ENCODE measurements at places on chromosomes 1 and 21. TPM values are rescaled to one million over a fixed set of nuclear protein-coding genes. Genes with fewer than 3 reads are reported as not detected.

GRCh38 chr1:16146279-16147155, 9.4 kb downstream of the EPHA2 start:
- peak; percentile 59 for DNase-seq

DNA sequence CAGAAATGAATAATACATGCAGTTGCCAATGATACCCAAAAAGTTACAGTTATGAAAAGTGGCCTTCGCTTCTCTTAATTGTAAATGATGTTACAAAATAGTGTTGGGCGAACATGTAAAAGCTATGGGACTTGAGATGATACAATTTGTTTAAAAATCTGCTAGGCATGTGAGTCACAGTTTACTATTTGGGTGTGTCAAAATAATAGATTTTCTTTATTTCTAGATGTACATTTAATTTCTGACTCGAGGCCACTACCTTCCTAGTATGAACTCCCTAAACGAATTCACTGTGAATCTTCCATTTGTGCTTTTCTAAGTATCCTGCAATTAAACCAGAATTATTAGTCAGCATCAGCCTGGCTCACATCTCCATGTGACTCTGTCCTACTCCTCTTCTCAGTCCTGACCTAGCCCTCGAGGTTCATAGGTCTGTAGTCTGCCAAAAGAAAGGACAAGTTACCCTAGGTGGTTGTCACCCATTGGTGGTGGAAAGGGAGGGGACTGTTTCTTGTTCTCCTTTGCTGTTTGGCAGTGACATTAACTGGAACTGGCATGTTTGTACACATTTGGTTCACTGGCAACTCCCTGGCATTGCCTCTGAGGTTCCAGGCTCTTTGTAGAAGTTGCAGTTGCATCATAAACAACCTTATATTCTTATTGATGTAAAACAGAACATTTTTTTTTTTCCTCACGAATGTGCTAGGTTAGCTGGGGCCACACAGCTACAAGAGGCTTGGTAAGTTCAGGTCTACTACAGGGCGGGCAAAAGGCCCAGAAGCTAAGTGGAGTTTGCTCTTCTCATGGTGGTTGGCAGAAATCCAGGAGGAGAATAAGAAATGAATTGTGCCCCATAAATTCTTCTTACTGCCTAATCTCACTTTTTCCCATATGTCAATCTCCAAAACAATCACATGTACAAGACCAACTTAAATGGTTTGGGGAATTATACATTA, 746.5 kb upstream of the ADAMTS5 start:
- DNase-seq: no peak

DNA sequence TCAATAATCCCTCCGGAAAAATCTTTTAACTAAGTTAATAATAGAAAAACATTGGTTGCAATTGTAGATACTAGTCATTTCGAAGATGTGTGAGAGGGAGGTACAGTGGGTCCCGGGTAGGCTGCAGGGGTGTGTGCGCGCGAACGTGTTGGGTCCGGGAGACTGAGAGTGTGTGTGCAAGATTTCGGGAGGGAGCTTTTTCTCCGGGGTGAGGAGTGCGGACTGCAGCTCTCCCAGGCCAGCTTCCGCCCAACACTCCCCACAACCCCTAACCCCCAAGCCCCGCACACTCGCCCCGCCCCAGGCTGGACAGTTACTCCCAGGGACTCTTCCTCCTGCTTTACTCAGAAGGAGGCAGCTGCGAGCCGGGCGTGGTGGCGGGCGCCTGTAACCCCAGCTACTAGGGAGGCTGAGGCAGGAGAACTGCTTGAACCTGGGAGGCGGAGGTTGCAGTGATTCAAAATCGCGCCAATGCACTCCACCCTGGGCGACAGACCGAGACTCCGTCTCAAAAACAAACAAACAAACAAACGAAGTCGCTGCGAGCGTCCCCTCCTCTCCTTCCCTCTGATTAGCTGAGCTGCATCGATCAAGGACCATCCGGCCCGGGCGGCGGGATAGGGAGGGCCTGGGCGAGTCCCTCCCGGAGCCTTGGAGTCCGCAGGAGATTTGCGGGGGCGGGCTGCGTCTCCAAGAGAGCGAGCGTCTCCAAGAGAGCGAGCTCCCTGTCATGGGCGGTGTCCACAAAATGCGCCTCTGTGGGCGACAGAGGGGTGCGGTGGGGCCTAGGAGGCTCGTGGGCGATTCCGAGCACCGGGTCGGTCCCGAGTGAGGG, 28.3 kb upstream of the PPM1J start:
- no peak for DNase-seq

- DNase-seq: no peak
These were observed 20.7 kb upstream of the FASLG start for GRCh38 chr1:172638249-172638648.

DNA sequence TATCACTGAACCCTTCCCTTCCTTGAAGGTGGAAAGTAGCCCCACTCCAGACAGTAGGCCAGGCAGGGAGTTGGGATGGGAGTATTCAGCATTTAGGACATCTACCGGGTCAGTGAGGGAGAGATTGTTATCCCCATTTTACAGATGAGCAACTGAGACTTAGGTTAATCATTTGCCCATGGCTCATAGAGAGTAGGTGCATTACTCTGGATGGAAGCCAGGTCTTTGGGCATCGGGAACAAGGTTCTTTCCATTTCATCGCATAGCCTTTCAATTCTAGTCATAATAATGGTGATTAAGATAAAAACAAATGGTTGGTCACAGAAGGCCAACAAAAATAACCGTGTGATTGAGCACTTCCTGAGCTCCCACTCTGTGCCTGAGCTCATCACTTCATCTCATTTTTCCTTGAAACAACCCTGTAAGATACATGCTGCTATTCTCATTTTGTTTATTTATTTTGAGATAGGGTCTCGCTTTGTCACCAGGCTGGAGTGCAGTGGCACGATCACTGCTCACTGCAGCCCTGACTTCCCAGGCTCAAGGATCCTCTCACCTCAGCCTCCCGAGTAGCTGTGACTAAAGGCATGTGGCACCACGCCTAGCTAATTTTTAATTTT, 64.8 kb downstream of the NAV1 start:
- no peak for DNase-seq

NPR1 gene
- 0.05 TPM for polyA plus RNA-seq

BCL2L15 gene
- polyA plus RNA-seq: 0.05 TPM

CFAP45 gene
- polyA plus RNA-seq: 0.57 TPM

ADORA1 gene
- polyA plus RNA-seq: 4.8 TPM

ECE1 gene
- polyA plus RNA-seq: 96.6 TPM
